GM23338 (cell line): ENCODE measurements at places on chromosomes 3 and 15. TPM values are rescaled to one million over a fixed set of nuclear protein-coding genes. Genes with fewer than 3 reads are reported as not detected.
A peak's percentile ranks its signal among the peaks of the same experiment; 100 is the strongest.

- no peak for DNase-seq
Measured at GRCh38 chr15:48144889-48145288, 24.1 kb downstream of the SLC24A5 start.

DNA sequence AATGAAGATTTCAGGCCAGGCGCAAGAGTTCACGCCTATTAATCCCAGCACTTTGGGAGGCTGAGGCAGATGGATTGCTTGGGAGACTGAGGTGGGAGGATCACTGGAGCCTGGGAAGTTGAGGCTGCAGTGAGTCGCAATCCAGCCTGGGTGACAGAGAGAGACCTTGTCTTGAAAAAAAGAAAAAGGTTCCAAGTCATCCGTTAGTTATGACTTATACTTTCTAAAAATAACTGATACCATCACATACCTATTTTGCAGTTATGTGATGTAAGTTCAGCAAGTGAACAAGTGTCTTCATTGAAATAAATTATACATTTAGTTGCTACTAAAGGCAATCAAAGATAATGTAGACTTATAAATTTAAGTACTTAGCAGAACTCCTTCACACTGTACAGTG lies 22.1 kb downstream of the CLPX start:
- DNase-seq = no peak

DNA sequence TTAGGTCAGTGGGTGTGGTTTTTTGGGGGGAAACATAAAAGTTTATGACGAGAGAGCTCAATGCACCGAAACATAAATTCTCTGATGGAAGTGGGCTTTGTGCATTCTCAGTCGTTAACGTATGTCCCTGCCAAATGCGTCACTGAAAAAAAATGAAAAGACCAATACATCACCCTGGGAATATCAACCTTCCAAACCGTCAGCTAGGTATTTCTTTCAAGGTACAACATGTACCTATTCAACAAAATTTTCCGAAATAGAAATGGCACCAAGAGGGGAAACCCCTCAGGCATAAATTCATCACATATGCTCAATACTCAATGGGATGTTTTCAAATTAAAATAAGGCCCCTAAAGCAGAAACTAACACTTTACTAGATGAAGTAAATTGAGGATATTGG lies 266.6 kb upstream of the SUCLG2 start:
- DNase-seq = no peak

GRCh38 chr3:113630956-113631542 lies 65.4 kb downstream of the USF3 start:
- DNase-seq = no peak

GRCh38 chr15:29554531-29554930 lies 267.7 kb downstream of the TJP1 start:
- no peak for DNase-seq

GRCh38 chr15:79743032-79743431 lies 153.8 kb downstream of the MTHFS start:
- no peak for DNase-seq

Gene NAA50
- 219 and 260 TPM in 2 replicates for total RNA-seq

Gene OIP5
- total RNA-seq = 53.1 and 61.1 TPM in 2 replicates

DNA sequence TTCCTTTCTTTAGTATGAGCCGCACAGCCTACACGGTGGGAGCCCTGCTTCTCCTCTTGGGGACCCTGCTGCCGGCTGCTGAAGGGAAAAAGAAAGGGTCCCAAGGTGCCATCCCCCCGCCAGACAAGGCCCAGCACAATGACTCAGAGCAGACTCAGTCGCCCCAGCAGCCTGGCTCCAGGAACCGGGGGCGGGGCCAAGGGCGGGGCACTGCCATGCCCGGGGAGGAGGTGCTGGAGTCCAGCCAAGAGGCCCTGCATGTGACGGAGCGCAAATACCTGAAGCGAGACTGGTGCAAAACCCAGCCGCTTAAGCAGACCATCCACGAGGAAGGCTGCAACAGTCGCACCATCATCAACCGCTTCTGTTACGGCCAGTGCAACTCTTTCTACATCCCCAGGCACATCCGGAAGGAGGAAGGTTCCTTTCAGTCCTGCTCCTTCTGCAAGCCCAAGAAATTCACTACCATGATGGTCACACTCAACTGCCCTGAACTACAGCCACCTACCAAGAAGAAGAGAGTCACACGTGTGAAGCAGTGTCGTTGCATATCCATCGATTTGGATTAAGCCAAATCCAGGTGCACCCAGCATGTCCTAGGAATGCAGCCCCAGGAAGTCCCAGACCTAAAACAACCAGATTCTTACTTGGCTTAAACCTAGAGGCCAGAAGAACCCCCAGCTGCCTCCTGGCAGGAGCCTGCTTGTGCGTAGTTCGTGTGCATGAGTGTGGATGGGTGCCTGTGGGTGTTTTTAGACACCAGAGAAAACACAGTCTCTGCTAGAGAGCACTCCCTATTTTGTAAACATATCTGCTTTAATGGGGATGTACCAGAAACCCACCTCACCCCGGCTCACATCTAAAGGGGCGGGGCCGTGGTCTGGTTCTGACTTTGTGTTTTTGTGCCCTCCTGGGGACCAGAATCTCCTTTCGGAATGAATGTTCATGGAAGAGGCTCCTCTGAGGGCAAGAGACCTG lies 13.2 kb downstream of the GREM1 start:
- peak; percentile 83 for DNase-seq

GRCh38 chr15:74200871-74201419 lies 1.6 kb downstream of the STRA6 start:
- DNase-seq = no peak

DNA sequence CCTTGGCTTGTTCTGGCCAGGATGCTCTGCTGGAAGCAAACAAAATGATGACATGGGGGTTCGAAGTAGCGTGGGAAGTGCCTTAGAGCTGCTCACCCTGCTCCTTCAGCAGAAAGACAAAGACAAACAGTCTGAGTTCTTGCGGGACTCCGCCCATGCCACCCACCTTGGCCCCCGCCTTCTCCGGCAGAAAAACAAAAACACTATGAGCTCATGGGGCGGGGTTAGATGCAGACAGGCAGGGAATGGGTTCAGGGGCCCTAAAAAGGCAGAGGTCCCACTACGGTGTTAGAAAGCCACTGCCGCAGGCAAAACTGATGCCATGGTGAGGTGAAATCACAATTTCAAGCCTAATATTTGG lies 9.7 kb upstream of the NCKIPSD start:
- DNase-seq = peak; percentile 94

Gene NEDD4
- 6.6 and 7.2 TPM in 2 replicates for total RNA-seq

- DNase-seq = no peak
Measured at GRCh38 chr15:36053746-36054145, 507.8 kb upstream of the DPH6 start.

Gene SAXO2
- 0.73 TPM in 1 of 2 replicates, not detected in the other for total RNA-seq

GRCh38 chr15:60362321-60363086 lies 35.3 kb downstream of the ANXA2 start:
- no peak for DNase-seq

DNA sequence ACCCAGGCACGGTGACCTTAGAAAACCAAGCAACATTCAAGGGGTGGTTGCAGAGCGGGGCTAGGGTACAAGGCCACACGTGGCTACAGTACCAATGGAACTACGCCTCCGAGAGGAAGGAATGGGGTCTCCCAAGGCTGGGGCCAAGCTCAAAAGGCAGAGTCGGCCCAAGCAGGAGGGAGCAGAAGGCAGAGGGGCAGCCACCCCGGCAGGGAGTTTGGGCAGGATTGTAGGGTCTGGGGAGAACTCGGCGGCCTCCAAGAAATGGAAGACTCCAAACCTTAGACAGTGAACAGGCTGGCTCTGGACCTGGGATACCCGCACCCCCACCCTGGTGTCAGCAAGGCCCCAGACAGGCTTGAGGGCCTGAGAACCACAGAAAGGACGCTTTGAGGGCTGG lies 28.7 kb downstream of the ATRIP start:
- peak; percentile 70 for DNase-seq

Gene NANOGP8
- 49.6 and 53.4 TPM in 2 replicates for total RNA-seq

- no peak for DNase-seq
Measured at GRCh38 chr3:101828691-101829436, 20.4 kb upstream of the NFKBIZ start.

Gene IL17RD
- total RNA-seq = 79.6 and 104 TPM in 2 replicates

GRCh38 chr3:2915826-2916225 lies 194.3 kb downstream of the IL5RA start:
- no peak for DNase-seq

GRCh38 chr3:146067048-146067447 lies 93.9 kb downstream of the PLOD2 start:
- DNase-seq = no peak

- DNase-seq = no peak
Measured at GRCh38 chr3:69764121-69764741, 25.0 kb downstream of the MITF start.

Gene IMPG2
- total RNA-seq = not detected in 2 replicates
